ENCODE measurements at places on chromosomes 1 and 21.

- peak; percentile 92 for DNase-seq
Measured at GRCh38 chr1:55580845-55581332, 365.7 kb upstream of the USP24 start.

DNA sequence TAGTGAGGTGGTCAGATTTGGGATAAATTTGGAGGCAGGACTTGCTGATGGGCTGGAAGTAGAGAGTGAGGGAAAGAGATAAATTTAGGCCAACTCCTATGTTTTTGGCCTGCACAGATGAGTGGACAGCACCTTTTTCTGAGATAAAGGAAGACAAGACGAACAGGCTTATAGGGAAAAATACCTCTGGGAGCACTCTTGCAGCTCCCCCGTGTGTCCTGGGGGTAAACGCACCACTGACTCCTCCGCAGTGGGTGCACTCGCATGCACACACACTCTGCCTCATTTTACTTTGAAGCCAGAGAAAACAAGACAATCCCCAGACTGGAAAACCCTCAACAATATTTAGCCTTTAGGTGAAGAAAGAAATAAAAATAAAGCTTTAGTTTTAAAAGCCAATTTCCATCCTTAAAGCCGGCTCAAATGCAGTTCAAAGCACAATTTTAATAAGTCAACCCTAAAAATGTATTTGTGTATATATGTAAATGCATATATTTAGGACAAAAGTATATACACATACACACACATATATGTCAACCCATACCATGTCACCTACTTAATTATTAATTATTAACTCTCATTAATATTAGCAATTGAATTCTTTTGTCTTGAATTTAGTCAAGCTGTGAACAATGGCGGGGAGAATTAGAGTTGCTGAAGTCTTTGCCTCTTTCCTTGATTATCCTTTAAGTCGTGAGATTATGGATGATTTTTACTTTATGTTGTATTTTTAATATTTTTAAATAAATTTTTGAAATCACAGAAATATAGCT lies 341.8 kb downstream of the ZNF326 start:
- no peak for DNase-seq

DNA sequence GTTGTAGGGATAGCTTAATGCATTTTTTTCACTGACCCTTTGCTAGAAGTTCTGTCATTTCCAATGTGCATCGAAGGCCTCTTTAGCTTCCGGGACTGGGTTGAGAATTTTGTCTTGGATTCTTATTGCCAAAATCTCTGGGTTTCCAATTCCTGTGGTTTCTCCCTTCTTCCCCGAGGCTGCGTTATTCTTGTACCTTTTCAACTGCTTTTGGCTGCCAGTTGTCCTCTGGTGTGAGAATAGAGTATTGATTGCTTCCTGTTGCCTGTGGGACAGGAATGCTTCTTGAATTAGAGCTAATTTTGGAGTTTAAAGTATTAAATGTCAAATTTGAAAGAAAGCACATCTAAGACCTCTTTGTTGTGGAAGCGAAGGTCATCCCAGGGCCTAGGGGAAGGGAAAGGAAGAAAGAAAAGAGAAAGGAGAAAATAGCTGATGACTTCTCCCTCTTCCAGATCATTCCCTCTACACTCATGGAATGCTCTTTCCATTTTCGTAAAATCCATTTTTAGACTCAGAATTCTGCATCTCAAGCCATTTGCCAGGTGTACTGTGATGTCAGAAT lies 21.1 kb downstream of the HUNK start:
- no peak for DNase-seq

GRCh38 chr1:170271430-170272161 lies 125.8 kb downstream of the NTMT2 start:
- DNase-seq, result no peak

GRCh38 chr1:214416417-214416816 lies 135.0 kb downstream of the PTPN14 start:
- peak; percentile 80 for DNase-seq

Measured in IMR-90 (cell line).